Effector CD4-positive, alpha-beta T cell (primary cell): ENCODE measurements at places on chromosomes 2 and 18.

DNA sequence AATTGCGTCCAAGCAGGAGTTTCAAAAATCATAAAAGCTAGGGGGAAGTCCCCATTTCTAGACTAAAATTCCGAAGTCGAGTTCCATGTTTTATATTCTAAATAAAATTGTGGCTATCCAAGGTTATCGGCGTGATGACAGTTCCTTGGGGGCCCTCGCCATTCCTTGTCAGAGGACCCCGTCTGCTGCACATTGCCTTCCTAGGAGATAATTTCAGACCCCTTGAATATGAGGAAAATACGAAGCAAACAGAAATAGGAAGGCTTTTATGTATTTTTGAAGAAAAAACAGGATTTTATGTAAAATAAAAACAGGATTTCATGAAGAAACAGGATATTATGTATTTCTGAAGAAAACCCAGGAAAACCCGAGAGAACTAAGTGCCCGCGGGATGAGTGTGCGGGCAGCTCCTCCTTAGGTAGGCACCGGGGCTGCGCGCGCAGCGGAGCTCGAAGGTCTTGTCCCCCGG, 465 bp upstream of the PLEKHA3 start:
- DNase-seq = no peak

- no peak for DNase-seq
These were observed 105.3 kb downstream of the HDAC4 start for GRCh38 chr2:239295377-239296019.

- DNase-seq = no peak
These were observed 39.3 kb upstream of the NARS1 start for GRCh38 chr18:57660961-57661360.

DNA sequence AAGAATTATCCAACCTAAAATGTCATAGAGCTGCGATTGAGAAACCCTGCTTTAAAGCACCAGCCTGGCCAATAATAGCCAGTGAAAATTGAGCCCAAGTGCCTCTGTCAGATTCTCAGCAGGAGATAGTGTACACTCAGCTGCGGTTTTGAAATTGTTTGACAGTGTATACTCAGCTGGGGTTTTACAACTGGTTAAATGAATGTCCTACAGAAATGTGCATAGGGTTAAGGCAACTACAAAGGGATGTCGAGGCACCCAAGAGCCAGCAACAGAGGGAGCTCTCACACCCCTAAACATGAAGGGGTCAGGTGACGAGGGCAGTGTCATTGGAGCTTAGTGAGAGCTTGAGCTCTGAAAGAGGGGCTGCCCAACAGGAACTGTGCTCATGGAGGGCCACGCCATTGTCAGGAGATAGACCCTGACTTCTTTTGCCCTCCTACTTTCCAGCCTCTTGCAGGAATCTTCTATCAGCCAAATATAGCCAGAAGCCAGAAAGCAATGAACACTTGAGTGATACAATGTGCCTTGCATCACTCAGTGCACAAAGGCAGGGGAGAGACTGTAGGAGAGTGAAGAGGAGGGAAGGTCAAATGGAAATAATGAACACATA, 15.1 kb downstream of the ACTG2 start:
- DNase-seq = peak; percentile 28

GRCh38 chr2:95551055-95551568, 40.7 kb upstream of the TRIM43 start:
- DNase-seq = no peak

DNA sequence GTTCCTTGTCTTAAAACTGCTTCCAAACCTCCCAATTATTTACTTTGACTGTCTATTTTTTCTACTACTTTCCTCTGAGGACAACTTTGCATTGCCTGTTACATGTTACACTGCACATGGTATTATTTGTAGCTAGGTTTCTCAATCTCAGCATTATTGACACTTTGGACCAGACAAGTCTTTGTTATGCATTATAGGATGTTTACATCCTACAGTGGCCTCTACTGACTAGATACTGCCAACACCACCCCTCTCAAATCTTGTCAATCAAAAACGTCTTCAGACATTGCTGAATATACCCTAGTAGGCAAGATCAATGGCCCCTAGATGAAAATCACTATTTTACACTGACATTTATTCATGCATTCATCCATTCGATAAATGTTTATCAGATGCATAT, 129.6 kb upstream of the DNAJC10 start:
- DNase-seq = no peak

- DNase-seq = no peak
These were observed 2.1 kb downstream of the GCG start for GRCh38 chr2:162149940-162150339.

DNA sequence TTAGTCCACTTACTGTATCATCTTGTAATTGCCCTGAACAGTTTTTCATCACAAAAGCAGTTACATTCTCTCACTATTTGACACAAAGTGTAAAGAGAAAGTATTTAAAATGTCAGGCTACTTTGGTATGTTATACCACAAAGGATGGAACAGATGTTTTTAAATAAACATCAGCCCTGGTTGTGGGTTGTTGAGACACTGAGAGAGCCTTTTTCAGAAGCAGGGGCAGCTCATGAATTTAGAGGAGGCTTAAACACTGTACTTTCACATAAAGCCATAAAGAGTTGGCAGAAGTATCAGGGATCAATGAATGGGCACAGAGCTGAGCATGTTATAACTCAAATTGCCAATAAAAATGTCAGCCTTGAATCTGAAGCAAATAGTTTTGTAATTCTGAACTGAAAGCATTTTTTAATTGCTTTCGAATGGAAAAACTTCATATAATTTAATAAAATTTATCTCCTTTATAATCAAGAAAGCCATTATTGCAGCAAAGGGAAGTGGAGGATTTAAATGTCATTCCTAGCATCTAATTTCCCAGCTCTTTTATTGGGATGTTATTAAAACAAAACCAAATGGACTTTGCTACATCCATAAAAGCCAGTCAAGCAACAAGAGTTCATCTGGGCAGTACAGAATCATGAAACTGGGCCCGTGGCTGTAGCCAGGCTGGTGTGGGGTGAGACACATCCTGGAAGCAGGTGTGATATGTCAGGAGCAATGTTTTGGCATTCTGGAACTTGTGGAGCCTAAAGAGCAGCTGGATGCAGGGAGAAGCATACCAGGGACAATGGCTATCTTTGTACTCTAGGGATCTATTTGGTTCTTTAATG, 95.1 kb upstream of the NT5C1B start:
- DNase-seq = no peak

DNA sequence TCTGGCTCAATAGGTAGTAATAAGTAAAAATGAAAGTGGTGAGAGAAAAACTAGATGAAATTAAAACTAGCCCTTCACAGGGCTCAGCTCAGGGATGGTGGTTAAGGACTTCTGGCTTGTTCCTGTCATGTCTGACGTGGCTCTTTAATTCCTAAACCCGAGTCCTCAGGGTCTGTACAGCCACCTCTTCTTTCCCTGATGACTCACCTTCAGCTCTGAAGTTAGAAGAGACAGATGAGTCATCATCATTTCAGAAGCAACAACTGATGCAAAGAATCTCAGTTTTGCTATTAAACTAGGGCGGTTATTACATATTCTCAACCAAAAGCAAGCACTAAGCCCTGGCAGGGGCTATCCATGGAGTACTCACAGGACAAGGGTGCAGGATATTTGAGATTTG, 24.0 kb upstream of the ITGB6 start:
- no peak for DNase-seq

- no peak for DNase-seq
These were observed 26.9 kb downstream of the COL4A3 start for GRCh38 chr2:227191367-227191766.

DNA sequence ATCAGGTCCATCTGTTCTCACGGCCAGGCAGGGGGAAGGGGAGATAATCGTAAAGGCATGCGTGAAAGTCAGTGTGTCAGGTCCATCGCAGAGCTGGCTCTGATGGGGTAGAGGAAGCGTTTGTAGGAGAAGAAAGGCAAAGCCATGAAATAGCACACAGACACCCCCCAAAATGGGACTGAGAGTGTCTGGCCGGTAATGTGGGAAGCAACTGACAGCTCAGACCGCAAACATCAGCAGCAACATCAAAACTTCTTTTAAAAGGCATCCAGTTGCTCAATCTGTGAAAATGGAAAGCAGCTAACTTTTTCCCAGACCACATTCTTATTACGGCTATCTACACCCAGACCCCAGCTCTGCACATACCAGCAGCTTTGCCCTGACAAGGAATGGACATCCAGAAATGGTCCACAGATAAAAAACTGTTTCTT, 232.6 kb downstream of the EN1 start:
- DNase-seq = no peak

DNA sequence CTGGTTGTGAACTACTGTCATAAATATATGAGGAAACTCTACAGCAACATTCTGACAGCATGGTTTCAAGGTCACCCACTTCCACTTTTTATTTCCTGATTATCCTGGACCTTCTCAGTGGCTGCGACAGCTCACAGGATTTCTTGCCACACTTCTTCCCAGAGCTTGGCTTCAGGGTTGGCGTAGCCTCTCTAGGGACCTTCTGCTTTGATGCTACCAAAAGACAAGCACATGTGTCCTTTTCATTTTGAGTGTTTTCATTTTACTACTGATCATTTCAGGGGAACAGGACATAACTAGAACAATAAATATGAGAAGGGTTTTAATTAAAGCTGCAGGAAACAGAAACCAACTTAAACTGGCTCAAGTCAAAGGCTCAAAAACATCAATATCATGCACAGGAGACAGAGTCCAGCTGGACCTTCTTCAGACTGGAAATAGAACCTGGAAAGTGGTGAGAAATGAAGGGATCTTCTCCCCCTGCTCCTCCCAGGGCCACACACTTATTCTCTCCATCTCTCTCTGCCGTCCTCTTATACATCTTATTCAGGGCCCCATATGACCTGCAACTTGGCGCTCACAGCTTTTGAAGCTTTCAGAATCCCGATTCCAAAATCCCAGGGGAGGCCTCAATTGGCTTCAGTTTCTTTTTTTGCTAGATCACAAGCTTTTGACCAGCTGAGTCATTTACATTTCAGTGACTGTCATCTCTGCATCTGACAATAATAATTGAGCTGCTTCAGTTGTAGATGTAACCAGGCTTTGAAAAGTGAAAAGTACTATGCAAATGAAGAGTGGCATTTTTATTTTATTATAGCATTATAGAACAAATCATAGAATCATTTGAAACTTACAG, 9.7 kb downstream of the VIT start:
- DNase-seq = no peak

- DNase-seq = no peak
These were observed 34.8 kb downstream of the TBC1D8 start for GRCh38 chr2:101116348-101116747.

GRCh38 chr18:32714571-32715148, 58.2 kb downstream of the KLHL14 start:
- no peak for DNase-seq

DNA sequence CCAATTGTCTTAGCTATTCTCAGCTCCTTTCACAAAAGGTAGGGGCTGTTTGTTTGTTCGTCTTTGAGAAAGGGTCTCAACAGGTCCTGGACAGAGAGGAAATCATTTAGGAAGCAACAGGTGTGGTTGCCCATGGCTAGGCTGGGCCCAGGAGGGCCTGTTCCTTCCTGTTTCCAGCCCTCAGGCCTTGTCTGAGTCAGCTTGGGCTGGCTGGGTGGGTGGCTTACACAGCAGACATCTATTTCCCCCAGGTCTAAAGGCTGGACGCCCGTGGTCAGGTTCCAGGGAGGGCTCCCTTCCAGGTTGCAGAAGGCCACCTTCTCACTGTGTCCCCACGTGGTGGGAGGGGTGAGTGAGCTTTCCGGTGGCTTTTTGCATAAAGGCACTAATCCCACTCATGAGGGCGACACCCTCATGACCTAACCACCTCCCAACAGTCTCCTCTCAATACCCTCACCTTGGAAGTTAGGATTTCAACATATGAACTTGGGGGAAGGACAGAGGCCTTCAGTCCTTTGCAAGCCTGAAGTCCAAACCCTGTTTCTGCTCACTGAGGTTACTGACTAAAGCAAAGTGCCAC, 45.5 kb downstream of the ARHGEF4 start:
- DNase-seq = no peak

DNA sequence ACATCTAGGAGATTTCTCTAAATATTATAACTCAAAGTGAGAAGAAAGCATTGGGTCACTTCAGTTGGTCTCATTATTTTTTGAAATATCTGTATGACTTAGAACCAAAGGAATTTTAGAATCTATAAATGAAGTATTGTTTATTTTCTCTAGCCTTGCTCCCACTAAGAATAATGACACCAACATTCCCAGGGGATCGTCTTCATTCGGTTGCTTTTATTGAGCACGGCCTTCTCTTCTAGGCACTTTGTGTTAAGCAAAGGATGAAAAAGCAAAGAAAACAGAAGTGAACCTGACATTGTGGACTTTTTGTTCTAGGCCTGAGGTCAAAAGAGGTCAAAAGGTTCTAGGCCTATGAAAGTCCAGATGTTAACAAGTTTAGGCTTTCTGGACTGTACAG, 231.9 kb downstream of the GALR1 start:
- no peak for DNase-seq

- no peak for DNase-seq
These were observed 248.1 kb upstream of the SALL3 start for GRCh38 chr18:78731398-78732032.

DNA sequence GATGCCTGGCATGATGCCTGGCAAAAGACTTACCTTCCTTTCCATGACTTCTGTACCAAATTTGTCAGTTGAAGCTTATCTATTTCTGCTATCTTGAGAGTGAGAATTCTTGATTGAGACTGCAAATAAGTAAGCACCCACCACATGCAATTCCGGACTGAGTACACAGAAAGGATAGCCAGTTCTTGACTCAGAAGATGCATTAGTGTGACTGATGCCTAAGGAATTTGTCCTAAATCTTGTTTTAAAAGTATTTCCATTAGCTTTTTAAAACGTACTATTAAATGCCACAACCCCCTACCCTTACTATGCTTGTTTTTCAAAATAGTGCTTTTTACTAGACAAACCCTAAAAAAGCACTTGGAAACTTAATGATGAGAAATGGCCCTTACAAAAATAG, 545 bp downstream of the MPP4 start:
- no peak for DNase-seq

GRCh38 chr2:1541819-1542475, 128.7 kb downstream of the TPO start:
- no peak for DNase-seq

DNA sequence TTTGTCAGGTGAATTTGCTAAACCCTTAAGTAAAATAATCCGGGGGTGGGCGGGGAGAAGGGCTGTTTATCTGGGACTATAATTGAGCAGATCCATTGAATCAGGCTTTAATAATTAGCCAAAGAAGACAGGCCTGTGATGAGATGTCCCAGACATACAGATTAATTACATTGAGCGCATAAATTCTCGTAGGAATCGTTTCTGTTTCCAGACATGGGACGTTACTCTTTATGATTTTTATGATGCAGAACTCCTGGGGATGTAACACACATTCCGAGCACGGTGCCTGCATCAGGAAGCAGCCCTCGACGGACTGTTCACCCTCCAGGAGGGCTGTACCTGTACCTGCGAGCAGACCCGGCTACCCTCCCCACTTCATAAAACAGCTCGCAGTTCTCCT, 88.9 kb downstream of the SMIM21 start:
- DNase-seq = no peak
